Activated T-helper 2 cell treated with anti-CD3 and anti-CD28 coated beads, Interferon-gamma antibody, Interleukin-2, Interleukin-4, amounts not matched to agents 10 μg/mL and 5 μg/mL and 100 μg/mL, durations not matched to agents 14 hours and 24 hours and 36 hours (primary cell): ENCODE measurements at places on chromosomes 7 and 10. TPM values are rescaled to one million over a fixed set of nuclear protein-coding genes. Genes with fewer than 3 reads are reported as not detected.

GRCh38 chr7:8146106-8146787 lies 115.7 kb downstream of the ICA1 start:
- H3K4me1 ChIP-seq = peaks cover 23% of the 10 kb centered on the region
- H3K27me3 ChIP-seq = peaks cover 3% of the 10 kb centered on the region
- no peak for DNase-seq
- no peak overlapping the region for H3K27ac ChIP-seq
- H3K36me3 ChIP-seq = no peaks in the 10 kb centered on the region
- no peak overlapping the region for H3K4me3 ChIP-seq

Gene MSMB
- total RNA-seq = not detected in 2 replicates

Gene TRIM8
- total RNA-seq = 76.7 and 82.9 TPM in 2 replicates

DNA sequence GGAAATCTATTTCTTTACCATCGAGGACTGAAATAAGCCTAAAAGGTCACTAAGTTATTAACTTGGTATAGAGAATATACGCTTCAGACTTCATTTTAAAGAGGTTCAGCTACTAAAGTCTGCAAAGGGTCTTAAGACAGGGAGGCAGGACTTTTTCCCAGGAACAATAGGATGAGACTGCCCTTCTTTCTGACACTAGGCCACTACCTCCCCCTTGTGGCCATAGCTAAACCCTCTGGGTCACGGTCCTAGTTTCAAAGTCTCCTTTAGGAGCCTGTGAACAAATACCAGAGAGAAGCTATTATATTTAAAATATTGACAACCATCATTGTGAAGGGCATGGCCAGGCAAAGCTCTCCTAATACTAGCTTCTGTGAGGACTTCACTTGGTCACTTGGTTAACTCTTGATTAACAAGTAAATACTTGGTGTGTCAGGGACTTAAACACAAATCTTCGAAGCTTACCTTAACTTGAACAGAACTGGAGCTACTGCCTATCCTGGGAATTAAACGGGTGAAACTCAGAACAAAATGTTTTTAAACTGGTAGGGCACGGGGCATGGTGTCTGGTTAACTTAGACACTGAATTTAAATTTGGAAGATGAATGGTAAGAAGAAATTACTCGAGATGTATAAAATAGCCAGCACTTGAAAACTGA lies 75.6 kb downstream of the CCDC6 start:
- H3K4me3 ChIP-seq = no peak overlapping the region
- DNase-seq = no peak
- no peaks in the 10 kb centered on the region for H3K27me3 ChIP-seq
- no peak overlapping the region for H3K27ac ChIP-seq

GRCh38 chr7:100726996-100727761 lies 6.2 kb upstream of the ZAN start:
- H3K4me3 ChIP-seq = no peak overlapping the region
- no peaks in the 10 kb centered on the region for H3K36me3 ChIP-seq
- H3K27ac ChIP-seq = no peak overlapping the region
- H3K27me3 ChIP-seq = peaks cover 10% of the 10 kb centered on the region
- no peak for DNase-seq

Gene SSC4D
- total RNA-seq = 0.71 and 0.78 TPM in 2 replicates

Gene PCLO
- total RNA-seq = not detected in 2 replicates

Gene ZNF138
- total RNA-seq = 7.9 and 8.1 TPM in 2 replicates

- H3K27ac ChIP-seq = no peak overlapping the region
- H3K27me3 ChIP-seq = no peaks in the 10 kb centered on the region
- no peak overlapping the region for H3K4me3 ChIP-seq
- H3K36me3 ChIP-seq = no peaks in the 10 kb centered on the region
- DNase-seq = no peak
These were observed 38.0 kb downstream of the CD36 start for GRCh38 chr7:80676404-80676803.

Gene ABCB1
- 1.9 and 2.0 TPM in 2 replicates for total RNA-seq

Gene CHST15
- 0.07 TPM in 1 of 2 replicates, not detected in the other for total RNA-seq

DNA sequence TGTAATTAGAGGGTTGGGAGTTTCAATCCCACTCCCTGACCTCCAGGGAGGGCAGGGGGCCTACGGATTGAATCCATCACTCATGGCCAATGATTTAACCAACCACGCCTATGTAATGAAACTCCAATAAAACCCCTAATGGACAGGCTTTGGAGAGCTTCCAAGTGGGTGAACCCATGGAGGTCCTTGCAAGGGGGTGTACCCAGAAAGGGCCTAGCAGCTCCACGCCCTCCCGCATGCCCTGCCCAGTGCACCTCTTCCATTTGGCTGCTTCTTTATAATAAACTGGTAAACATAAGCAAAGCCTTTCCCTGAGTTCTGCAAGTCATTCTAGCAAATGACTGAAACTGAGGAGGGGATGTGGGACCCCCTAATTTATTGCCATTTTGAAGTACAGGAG lies 280.1 kb downstream of the FRMD4A start:
- H3K4me3 ChIP-seq = no peak overlapping the region
- no peaks in the 10 kb centered on the region for H3K4me1 ChIP-seq
- DNase-seq = no peak
- H3K36me3 ChIP-seq = no peaks in the 10 kb centered on the region
- H3K27me3 ChIP-seq = no peaks in the 10 kb centered on the region
- H3K27ac ChIP-seq = no peak overlapping the region
